HCT116 (cell line): ENCODE measurements at places on chromosomes 2 and 18.

GRCh38 chr18:49031511-49032188, 80.9 kb upstream of the SMAD7 start:
- no peak for DNase-seq

DNA sequence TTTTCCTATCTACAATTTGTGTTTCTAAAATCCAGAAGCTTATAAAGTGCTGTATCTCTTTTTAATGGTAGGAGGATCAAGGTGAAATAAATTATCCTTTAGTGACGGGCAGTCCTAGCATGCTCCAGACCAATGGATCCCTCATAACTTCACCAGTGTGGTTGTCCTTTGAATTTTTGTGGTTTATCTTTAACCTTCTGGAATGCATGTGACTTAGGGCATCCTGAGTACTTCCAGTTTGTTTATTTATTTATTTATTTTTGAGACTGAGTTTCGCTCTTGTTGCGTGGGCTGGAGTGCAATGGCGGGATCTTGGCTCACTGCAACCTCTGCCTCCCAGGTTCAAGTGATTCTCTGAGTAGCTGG, 40.4 kb downstream of the NUP35 start:
- DNase-seq: no peak

GRCh38 chr2:13260402-13260801, 543.7 kb downstream of the TRIB2 start:
- DNase-seq: no peak

GRCh38 chr2:139465789-139466188, 685.6 kb upstream of the NXPH2 start:
- no peak for DNase-seq

DNA sequence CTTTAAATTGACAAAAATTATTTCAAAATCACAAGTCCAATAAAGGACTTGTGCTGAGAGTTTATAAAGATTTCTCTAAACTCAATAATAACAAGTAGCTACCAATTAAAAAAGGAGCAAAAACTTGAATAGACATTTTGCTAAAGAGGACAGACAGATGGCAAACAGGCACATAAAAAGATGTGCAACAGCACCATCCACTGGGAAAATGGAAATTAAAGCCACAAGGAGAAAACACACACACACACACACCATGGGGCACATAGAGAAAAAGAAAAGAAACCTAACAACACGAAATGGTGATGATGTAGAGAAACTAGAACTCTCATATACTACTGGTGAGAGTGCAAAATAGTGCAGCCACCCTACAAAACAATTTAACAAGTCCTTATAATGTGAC, 12.6 kb upstream of the SLC9A4 start:
- DNase-seq: no peak

- no peak for DNase-seq
Observed at GRCh38 chr2:10286216-10287037, 16.3 kb upstream of the HPCAL1 start.

DNA sequence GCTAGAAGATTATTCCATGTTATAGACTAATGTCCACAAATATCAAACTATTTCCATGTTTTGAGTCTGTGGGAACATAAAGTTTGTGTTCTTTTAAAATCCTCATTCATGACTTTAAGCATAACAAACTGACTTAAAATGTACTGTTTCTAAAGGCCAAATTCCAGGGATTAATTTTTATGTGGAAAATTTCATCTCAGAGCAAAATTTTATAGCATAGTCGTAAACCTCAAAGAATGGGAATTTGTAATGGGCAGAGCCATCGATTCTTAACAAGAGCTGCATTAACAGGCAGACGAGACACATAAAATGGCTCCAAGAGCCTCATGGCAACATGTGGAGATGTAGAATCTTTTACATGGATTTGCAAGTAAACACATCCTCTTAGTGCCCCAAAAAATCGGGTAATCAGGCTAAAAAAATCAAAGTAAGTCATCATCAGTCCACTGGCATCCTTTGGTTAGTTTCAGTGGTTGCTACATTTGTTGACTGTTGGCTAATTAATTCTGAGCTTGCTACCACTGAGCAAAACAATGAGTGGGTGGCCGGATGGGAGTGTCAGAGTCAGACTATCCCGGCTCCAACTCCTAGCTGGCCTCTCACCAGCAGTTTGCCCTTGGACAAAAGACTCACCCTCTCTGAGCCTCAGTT, 119.6 kb downstream of the FAM210A start:
- DNase-seq: no peak

GRCh38 chr18:3624935-3625741, 175.2 kb downstream of the TGIF1 start:
- DNase-seq: peak; percentile 86

DNA sequence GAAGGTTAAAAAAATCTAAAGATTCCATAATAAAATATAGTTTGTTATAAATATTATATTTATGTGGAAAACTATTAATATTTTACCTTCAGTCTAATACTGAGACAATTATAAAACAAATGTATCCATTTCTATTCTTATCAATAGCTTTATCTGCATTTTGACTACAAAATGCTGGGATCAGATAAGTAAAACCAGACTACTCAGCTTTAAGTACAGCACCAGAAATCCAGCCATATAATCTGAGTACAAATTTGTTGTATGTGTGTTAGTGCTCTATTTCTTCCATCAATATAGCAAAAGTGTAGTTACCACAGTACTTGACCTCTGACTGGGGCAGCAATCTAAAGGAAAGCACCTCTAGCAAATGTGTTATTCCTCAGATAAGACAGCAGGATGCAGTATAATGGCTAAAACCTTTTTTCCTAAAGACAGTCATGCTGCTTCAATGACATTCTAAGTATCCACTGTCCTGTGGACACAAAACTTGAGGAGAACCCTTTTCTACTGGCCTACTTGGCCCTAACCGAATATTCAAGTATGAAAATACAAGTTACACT, 68.1 kb downstream of the OLA1 start:
- DNase-seq: no peak

GRCh38 chr2:232097758-232098157, 136.2 kb downstream of the DIS3L2 start:
- no peak for DNase-seq

- no peak for DNase-seq
Observed at GRCh38 chr2:143545949-143546255, 416.7 kb downstream of the ARHGAP15 start.
